T-helper 2 cell treated with Interferon-gamma antibody and Interleukin-4, amounts not matched to agents 5 μg/mL and 100 μg/mL, for 36 hours (primary cell): ENCODE measurements at places on chromosomes 5 and 9.

GRCh38 chr5:150073086-150073625 lies 13.2 kb downstream of the CSF1R start:
- no peak for DNase-seq

DNA sequence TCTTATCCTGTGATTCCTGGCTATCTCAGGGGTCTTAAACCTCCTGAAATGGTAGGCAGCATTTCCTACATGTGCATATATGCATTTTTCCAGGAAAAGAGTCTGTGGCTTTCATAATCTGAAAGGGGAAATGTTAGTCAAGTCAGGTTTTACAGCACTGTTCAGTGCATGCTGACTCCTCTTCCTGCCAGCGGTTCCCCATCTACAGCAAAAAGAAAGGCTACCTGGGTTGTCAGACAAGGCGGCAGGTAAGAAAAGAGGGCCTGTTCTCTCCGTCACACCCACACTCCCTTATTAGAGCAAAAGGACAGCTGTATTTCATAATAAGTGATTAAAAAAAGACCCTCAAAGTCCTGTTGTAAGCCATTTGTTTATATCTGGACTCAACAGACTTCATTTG lies 4.3 kb upstream of the SPATA6L start:
- no peak for DNase-seq

GRCh38 chr5:10172247-10172646 lies 77.4 kb downstream of the ATPSCKMT start:
- DNase-seq: no peak

- no peak for DNase-seq
Observed at GRCh38 chr9:77679088-77679487, 31.0 kb upstream of the GNA14 start.

DNA sequence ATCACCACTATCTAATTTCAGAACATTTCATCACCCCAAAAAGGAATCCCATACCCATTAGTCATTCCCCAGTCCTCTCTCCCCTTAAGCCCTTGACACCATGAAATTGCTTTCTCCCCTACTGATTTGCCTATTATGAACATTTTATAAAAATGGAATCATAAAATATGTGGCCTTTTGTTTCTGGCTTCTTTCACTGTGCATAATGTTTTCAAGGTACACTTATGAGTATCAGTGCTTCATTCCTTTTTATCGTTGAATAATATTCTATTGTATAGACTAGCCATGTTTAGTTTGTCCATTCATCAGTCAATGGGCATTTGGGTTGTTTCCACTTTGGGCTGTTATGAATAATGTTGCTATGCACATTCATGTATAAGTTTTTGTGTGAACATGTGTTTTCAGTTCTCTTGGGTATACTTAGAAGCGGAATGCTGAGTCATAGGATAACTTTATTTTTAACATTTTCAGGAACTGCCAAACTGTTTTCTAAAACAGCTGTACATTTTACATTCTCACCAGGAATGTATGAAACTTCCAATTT lies 40.4 kb upstream of the FGF1 start:
- DNase-seq: no peak

- DNase-seq: no peak
Observed at GRCh38 chr9:28915202-28915930, 1342.1 kb upstream of the C9orf72 start.

DNA sequence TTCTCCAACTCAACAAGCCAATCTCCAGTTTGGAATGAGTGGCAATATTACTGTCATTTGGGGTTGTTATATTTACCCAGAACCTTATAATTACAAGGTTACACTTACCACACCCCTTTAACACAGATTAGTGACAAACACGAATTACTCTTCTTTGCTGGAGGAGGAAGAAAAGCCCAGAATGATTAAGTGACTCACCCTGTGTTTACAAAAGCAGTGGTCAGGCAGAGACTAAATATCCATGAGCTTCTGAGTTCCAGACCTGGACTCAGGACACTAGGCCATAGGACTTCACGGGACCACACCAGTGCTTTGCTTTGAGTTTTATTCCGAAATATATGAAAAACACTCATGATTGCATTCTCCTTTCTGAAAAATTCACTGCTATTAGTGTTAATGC lies 370.8 kb downstream of the TLE1 start:
- no peak for DNase-seq

- DNase-seq: no peak
Observed at GRCh38 chr5:177428574-177429217, 2.2 kb downstream of the GRK6 start.

DNA sequence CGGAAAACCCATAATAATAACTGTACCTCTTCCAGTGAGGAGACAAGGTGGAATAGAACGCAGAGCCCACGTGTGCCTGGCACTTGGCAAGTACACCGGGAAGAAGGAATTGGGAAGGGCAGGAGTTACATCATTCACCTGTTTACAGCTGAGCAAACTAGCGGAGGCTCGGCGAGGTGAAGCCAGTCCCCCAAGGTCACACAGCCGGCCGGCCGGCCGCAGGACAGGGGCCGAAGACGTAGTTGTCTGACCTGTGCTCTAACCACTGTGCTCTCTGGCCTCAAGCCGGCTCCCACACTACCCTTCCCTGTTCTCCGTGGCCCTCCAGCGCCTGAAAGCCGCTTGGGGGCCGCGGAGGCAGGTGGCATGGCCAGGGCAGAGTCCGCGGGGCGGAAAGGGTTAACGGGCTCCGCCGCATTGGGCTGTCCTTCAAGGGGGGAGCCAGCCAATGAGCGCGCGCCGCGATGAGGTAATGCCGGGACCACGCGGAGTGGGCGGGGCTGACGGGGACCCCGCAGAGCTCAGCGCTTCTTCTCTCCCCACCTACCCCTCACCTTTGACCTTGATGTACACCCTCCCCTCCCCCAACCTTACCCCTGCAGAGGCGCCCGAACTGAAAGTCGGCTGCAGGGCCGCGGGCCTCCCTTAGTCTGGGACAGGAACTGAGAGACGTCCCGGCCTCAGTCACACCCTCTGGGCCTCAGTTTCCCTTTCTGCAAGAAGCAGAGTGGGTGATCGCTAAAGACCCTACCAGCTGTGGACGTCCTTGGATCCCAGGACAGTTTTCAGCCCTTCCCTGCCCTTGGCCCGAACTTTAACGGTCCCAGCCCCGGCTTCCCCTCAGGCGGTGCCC lies 125.1 kb downstream of the C9orf50 start:
- DNase-seq: peak; percentile 80

DNA sequence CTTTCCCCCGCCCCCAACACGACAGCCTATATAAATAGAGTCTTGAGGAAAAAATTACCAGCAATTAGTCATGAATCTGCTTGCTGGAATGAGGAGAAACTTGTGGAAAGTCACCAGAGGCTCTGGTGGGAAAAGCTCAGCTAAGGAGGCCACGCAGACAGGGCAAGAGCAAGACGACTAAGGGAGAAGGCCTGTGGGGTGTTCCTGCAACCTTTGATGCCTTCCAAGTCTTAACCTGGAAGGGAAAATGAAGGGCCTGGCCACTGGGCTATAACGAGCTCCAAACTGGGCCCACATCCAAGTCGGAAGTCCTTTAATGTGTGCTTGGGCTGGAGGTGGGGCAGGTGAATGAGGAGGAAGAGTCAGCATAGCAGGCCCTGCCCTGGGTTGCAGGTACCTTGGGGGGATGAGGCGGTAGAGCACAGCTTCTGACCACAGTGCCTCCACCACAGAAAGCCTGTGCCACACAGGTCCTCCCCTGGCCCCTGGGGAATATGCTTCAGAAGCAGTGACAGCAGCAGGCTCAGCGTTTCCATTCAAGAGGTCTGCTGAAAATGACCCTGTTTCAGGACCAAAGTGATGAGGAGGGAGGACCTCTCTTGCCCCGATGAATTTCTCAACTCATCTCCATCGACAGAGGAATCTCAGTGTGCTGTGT lies 92.8 kb upstream of the LRRTM2 start:
- DNase-seq: no peak

DNA sequence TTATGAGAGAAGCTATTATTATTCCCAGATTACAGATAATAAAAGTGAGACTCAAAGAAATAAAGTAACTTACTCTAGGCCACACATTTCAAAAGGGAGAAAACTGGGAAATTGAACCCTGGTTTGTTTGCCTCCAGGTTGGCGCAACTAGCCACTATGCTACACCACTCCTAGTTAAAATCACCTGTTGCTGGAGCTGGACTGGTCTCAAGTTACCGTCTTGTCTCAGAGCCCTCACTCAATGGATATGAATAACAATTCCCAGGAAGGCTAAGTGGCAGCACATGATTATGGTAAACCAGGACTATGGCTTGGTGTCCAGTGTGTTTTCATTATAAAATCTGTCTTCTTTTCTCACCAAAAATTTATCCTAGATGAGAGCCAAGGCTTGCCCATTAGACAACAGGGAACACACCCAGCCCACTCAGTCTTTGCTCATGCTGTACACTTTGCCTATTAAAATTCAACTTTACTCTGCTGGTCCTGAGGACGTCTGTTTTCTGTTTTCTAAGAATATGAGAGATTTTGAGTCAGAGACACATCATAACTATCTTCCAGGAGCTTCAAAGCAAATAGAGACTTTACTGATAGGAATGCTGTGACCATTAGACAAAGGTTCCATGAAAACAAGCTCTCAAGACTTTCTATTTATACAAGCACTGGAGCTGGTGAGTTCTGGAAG lies 58.1 kb downstream of the ADRB2 start:
- DNase-seq: no peak

DNA sequence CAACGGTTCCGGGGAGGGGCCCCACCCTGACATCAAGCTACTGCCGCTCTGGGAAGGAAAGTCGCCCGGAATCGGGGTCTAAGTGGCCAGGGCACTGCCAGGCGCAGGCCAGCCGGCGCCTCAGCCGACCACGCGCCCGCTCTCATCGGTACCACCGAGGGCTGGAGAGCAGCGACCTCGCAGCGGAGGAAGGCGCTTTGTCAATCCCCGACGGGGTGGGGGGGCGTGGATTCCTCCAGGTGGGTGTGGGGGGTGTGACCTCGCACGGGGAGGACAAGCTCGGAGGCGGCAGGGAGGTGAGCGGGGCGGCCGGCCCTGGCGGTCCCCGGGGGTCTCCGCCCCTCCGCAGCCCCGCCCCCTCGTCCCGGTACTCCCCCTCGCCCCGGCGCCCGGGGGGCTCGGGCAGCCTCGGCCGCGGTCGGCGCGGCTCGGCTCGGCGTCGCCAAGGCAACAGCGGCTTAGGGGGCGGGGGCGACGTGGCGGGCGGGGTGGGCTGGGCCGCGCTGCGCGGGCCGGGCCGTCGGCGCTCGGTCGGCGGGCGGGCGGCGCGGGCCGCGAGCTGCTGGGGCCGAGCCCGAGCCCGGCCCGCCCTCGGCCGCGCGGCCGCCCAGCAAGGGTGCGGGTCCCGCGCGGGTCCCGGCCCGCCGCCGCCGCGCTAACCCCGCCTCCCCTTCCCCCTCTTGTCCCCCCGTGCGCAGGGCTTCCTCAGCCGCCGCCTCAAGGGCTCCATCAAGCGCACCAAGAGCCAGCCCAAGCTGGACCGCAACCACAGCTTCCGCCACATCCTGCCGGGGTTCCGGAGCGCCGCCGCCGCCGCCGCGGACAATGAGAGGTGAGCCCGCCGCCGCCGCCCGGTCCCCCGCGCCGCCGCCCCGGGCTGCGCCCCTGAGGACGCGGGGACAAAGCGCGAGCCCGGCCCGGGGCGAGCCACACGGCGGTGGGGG lies 47.5 kb downstream of the DAB2IP start:
- DNase-seq: peak; percentile 60

- no peak for DNase-seq
Observed at GRCh38 chr5:33023649-33024048, 312.5 kb downstream of the NPR3 start.

DNA sequence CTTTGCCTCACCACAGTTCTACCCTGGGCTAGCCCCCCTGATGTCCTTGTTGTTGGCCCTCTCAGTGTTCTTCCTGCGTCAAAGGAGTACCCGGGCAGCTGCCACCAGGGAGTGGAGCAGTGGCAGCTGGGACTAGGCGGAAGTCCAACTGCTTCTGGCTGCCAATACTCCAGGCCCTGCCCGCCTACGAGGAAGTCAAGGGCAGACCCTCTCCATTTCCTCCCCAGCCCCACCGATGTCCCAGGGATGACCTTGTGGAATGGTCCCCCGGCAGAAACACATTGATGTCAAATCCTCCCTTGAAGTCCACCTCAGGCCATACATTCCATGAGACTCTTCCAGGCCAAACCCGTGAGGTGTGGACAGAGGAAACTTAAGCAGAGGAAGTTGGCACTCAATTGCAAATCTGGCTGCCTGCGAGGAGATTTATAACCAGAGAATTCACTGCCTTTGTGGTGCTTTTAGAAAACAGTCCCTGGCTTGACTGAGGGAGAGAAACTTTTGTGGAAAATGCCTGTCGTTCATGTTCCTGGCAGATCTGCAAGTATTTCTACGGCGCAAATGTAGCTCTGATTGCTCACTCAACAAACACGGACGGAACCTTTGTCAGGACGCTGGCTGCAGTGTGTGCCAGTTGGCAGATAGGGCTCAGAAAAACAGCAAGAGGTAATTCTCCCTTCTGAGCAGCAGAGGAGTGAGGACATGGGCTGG lies 339.7 kb downstream of the RAB3C start:
- no peak for DNase-seq

DNA sequence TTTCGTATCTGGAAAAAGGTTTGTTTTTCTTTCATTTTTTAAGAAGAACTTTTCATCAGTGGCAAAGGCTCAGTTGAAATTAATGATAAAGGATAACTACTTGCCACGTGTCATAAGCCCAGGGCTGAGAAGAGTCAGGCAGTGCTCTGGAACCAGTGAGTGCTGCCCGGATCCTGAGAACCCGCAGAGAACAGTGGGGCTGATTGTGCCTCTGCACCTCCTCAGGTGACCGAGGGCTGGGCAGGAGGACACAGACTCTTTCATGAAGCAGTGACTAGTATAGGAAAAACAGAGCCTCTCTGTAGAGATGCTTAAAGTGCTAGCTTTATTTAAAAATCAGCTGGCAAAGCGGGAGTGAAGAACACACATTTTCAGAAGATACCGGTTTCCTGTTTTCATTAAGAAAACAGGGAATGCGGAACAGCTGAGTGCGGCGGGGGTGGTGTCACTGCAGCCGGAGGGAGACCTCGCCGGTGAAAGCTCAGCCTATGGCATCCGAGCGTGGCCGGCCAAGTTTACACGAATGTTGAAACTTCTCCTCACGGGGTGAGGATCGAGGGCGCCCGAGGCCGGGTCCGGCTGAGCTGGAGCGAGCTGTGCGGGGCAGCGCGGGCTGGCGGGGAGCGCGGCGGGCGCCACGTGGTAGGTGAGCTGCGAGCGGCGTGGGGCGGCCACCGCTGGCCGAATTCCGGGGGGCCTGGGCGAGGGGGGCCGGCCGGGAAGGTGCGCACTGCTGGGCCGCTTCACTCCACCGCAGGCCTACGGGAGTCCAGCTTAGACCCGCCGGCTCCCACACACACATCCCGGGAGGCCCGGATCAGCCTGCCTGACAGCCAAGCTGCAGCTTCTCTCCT lies 134.7 kb upstream of the DMRT1 start:
- DNase-seq: peak; percentile 21
